ENCODE measurements at places on chromosomes 2 and 18.

DNA sequence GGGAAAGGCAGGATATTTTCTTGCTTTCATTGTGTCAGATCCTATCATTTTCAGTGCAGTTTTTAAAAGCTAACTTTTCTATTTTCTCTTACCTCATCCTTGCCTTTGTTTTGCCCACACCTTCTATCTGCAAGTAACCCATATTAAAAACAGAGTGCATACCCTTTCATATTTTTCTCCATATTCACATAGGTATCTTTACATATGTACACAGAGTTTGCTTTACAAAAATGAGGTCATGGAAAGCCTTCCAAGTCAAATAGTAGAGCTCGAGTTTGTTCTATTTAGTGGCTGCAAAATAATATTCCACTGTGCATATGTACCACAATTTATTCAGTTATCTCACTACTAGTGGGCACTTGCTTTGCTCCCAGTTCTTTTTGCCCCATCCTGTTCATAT lies 3.9 kb upstream of the DHRS9 start:
- DNase-seq = no peak

- no peak for DNase-seq
Observed at GRCh38 chr2:129318581-129319421, 660.7 kb upstream of the RAB6C start.

GRCh38 chr2:33372940-33373553 lies 103.4 kb upstream of the RASGRP3 start:
- no peak for DNase-seq

DNA sequence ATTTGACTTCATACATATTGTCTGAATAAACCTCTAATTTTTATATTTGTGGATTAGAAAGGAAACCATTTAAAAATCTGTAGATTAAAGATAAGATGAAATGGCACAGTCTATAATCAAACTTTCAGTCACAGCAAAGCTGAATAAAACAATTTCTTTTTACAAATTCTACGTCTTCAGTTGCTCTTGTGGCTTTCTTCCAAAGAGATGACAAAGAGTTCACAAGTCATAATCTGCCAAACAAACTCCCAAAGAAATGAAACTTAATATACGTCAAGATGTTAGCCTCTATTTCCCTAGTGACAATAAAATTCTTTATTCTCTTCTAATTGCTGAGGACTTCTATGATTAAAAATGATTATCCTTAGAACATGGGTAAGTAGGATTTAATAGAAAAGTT lies 66.3 kb downstream of the FIGN start:
- no peak for DNase-seq

- no peak for DNase-seq
Observed at GRCh38 chr18:77990131-77990530, 740.5 kb downstream of the GALR1 start.

DNA sequence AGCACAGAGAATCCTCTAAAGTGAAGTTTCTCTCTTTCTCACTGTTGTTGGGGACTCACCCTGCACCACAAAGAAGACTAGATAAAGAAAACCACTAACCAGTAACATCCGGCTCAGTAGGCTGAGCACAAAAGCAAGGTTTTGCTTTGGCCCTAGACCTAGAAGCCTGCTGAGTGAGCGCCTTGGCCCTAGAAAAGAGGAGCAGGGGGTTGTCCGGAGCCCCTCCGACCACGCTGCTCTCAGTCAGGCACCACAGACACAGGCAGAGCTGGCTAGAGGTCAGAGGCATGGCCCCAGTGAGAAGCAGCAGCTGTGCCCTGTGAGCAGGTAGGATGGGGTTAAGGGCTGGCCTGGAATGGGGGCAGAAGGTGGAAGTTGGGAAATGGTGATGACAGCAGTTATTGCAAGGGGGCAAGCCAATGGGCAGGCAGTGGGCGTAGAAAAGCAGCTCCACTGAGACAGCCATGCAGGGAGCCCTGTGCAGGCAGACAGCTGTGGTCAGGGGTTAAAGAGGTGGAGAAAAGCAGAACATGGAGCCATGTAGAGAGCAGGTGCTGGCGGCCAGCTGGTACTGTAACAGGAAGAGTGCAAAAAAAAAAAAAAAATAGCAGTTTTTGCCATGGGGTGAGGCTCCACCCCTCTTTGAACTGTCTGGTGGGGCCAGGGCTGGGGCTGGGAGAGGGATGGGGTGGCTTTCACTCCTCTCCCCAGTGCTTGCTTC lies 36.9 kb upstream of the SLC14A1 start:
- DNase-seq = no peak

DNA sequence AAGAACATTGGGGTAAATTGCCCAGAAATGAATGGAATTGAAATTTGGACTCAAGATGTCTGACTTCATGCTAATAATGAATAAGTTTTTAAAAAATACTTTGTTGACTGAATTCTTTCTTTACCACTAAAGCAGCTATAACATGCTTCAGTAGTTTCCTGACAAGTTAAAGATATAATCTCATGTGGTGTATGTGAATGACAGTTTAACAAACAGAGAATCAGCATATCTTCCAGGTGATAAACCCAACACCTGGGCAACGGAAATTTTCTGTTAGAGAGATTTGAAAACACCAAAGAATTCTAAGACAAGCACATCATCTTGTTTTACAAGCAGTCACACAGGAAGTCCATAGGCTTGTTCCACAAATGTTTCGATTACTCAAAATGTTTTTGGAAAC lies 372.6 kb upstream of the VRK2 start:
- no peak for DNase-seq
